Smooth muscle cell of trachea (primary cell): ENCODE measurements at places on chromosomes 1 and 21. TPM values are rescaled to one million over a fixed set of nuclear protein-coding genes. Genes with fewer than 3 reads are reported as not detected.

The CRP gene
- total RNA-seq = not detected in 2 replicates

The SPATA21 gene
- 0.17 TPM in 1 of 2 replicates, not detected in the other for total RNA-seq

The SAMD11 gene
- total RNA-seq = 11.1 and 12.7 TPM in 2 replicates

The CGN gene
- total RNA-seq = not detected in 2 replicates

The ASCL5 gene
- not detected in 2 replicates for total RNA-seq

The HFM1 gene
- 0.17 and 0.73 TPM in 2 replicates for total RNA-seq

The CD84 gene
- total RNA-seq = not detected in 2 replicates
